ENCODE measurements at places on chromosomes 3 and 15.

- H3K36me3 ChIP-seq = no peaks in the 10 kb centered on the region
- peaks cover 13% of the 10 kb centered on the region for H3K4me1 ChIP-seq
Observed at GRCh38 chr15:63172851-63173451, 15.7 kb upstream of the RPS27L start.

DNA sequence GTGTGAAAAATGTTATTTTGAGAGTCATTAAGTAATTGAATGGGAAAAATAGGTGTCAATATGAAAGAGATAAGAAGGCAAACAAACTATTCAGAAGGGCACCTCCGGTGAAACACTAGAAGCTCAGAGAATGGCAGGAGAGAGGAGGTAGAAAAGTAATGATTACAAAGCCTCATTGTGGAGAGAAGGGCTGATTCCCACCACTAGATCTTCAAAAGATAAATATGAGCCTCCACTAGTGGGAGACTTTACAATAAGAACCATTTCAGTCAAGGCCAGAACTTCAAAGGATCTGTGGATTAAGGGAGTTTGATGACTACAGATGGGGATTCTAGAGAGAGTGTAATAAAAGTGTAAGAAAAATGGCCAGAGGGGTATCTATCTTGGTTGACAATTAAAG, 535.6 kb downstream of the NLGN1 start:
- peak overlapping the region; percentile 1 for H3K27ac ChIP-seq
- no peak for DNase-seq
- peaks cover 24% of the 10 kb centered on the region for H3K4me1 ChIP-seq
- H3K27me3 ChIP-seq = no peaks in the 10 kb centered on the region
- no peak overlapping the region for H3K4me3 ChIP-seq

- H3K36me3 ChIP-seq = peaks cover 20% of the 10 kb centered on the region
- H3K4me1 ChIP-seq = peaks cover 34% of the 10 kb centered on the region
- peak overlapping the region; percentile 98 for H3K27ac ChIP-seq
- peak; percentile 11 for DNase-seq
Observed at GRCh38 chr15:52021128-52021671, 2.2 kb downstream of the MAPK6 start.

- peaks cover 41% of the 10 kb centered on the region for H3K4me1 ChIP-seq
- H3K27ac ChIP-seq = peak overlapping the region; percentile 87
- no peak overlapping the region for H3K4me3 ChIP-seq
- DNase-seq = no peak
Observed at GRCh38 chr15:64781299-64781698, 5.9 kb upstream of the RBPMS2 start.

DNA sequence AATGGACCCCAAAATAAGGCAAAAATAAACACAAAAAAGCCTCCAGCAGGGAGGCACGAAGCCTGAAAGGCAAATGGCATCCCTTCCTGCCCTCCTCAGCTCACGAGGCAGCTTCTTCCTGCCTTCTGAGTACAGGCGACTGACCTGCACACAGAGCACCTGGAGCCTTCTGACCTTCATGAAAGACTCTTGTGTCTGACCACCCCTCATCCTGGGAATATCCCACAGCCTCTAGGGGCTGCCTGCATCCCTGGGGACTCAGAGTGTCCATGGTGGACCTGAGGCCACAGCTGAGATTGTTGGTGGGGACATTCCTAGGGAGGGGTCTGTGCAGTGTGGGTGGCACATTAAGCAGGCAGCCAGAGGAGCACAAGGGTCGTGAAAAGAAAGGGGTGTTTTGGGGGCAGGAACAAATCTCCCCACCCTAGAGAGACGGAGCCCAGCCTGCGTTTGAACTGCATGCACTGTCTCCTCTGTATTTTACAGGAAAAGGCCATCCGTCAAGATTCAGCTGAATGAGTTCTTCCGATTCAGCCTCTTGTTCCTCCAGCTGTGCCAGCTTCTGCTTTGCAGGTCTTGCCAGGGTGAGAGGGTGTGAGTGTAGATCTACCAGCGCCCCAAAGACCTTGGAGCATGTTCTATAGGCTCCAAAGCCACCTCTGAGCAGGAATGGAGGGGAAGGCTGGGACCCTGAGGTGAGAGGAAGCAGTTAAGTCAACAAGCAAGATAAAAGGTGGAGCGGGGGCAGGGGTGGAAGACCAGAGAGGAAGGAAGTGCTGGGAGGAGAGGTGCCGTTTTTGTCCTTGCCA, 80.4 kb upstream of the MEF2A start:
- no peak for DNase-seq
- peak overlapping the region; percentile 82 for H3K27ac ChIP-seq
- no peaks in the 10 kb centered on the region for H3K36me3 ChIP-seq
- peaks cover 19% of the 10 kb centered on the region for H3K27me3 ChIP-seq
- H3K4me3 ChIP-seq = peak overlapping the region; percentile 78

DNA sequence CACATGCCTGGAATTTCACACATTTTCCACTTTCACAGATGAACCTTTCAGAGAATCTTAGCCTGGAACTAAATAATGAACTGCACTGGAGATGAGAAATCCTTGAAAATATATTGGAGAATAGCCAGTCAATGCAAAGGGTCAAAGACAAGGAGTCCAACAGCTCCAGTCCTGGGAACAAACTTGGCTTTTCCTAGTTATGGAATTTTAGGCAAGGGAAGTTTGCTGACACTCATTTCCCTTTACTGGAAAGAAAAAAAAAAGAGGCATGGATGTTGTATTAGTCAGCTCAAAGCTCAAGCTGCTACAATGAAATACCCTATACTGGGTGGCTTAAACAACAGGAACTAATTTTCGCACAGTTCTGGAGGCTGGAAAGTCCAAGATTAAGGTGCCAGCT, 690.8 kb upstream of the ARPP21 start:
- H3K4me3 ChIP-seq = no peak overlapping the region
- no peak overlapping the region for H3K27ac ChIP-seq
